ENCODE measurements at places on chromosomes 5 and 9.

DNA sequence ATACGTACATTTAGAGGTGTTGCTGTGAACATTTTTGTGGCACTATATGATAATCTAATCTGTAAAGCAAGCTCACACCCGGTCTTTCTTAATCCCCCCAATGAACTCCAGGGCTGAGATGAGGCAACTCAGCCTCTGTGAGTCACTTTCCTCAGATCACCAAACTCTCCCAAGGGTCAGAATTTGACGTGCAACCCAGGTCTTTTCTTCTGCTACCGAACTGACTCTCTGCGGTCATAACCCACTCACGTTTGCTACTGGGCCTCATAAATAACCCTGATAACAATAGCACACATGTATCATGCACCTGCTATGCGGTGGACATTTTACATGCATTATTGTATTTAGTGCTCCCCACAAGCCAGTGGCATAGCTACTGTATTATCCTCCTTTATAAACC, 153.1 kb downstream of the DROSHA start:
- no peaks in the 10 kb centered on the region for H3K27me3 ChIP-seq
- H3K36me3 ChIP-seq: no peaks in the 10 kb centered on the region
- no peak overlapping the region for H3K4me3 ChIP-seq
- DNase-seq: no peak
- no peaks in the 10 kb centered on the region for H3K4me1 ChIP-seq

GRCh38 chr5:112649882-112650281, 87.8 kb upstream of the APC start:
- H3K4me1 ChIP-seq: no peaks in the 10 kb centered on the region
- no peaks in the 10 kb centered on the region for H3K27me3 ChIP-seq
- H3K4me3 ChIP-seq: no peak overlapping the region
- no peak for DNase-seq
- H3K27ac ChIP-seq: no peak overlapping the region

DNA sequence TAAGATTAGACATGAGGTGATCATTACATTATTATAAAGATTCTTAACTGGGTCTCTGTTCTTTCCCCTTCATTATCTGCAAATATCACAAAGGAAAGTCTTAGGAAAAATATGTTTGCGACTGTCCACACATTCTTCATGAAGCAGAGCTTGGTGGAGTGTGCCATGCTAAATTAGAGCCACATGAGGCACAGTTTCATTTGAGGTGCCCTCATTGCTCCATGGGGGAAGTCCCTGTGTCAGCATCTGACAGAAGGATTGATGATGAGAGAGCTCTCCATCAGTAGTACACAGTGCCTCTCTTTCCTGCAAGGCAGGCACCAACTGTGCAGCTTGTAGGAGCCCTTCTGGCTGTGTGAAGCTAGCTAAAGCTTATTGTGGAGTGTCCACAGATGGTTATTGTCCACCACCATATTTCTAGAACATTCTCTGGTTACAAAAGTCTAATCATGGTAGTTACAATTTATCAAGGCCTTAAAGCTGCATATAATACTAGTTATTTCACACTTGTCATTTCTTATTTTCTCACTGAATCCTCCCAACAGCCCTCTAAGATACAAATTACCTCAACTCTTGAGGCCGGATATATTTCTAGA, 63.9 kb downstream of the C9orf152 start:
- H3K4me1 ChIP-seq: no peaks in the 10 kb centered on the region
- peaks cover 3% of the 10 kb centered on the region for H3K36me3 ChIP-seq
- peak overlapping the region; percentile 37 for H3K27ac ChIP-seq
- no peak overlapping the region for H3K4me3 ChIP-seq
- DNase-seq: no peak

DNA sequence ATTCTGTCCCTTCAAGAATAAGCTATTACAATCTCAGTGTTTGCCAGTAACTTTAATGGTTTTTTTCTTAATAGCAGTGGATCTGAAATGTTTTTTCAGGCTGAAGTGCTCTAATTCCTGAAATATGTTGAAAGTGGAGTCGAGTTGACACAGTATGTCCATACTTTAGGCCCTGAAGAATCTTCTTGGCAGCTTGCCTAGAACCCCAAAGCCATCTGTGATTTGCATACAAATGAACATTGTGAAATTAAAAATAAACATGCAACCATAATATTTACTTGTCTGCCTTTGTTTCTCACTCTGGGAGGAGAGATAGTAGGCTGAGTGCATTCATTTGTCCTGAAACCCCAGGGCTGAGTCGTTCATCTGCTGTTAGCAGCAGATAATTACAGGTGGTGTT, 152.7 kb downstream of the ADCY2 start:
- H3K36me3 ChIP-seq: no peaks in the 10 kb centered on the region
- no peak overlapping the region for H3K4me3 ChIP-seq
- no peak for DNase-seq
- H3K27ac ChIP-seq: no peak overlapping the region
- no peaks in the 10 kb centered on the region for H3K27me3 ChIP-seq

- peaks cover 18% of the 10 kb centered on the region for H3K36me3 ChIP-seq
- H3K4me3 ChIP-seq: peak overlapping the region; percentile 97
- H3K4me1 ChIP-seq: no peaks in the 10 kb centered on the region
- no peak for DNase-seq
- H3K27me3 ChIP-seq: no peaks in the 10 kb centered on the region
These were observed 606 bp downstream of the TBC1D13 start for GRCh38 chr9:128787659-128788058.

- H3K27me3 ChIP-seq: no peaks in the 10 kb centered on the region
- no peak for DNase-seq
- H3K4me3 ChIP-seq: no peak overlapping the region
- H3K36me3 ChIP-seq: no peaks in the 10 kb centered on the region
These were observed 52.0 kb upstream of the ABL1 start for GRCh38 chr9:130782886-130783530.

Measured in right atrium auricular region (tissue), 2 donors.